ENCODE measurements at places on chromosomes 4 and X.
A peak's percentile ranks its signal among the peaks of the same experiment; 100 is the strongest.

- no peak for DNase-seq
Measured at GRCh38 chr4:136664988-136665387, 867.3 kb downstream of the PCDH18 start.

DNA sequence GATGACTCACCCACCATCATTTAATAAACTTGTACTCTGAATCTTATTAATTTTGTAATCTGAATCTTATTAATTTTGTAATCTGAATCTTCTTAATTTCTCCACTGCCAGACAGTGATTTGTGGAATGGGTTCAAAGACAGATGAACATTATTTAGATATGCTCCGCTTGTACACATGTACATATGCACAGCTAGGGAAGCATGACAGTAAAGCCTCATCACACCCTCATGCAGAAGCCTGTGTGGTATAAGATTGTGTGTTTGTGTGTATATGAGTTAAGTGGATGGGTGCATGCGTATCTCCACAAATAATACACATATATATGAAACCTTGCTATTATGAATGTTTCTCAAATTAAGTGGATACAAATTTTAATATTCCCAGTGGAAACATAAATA lies 318.5 kb upstream of the SFRP2 start:
- DNase-seq, result no peak

DNA sequence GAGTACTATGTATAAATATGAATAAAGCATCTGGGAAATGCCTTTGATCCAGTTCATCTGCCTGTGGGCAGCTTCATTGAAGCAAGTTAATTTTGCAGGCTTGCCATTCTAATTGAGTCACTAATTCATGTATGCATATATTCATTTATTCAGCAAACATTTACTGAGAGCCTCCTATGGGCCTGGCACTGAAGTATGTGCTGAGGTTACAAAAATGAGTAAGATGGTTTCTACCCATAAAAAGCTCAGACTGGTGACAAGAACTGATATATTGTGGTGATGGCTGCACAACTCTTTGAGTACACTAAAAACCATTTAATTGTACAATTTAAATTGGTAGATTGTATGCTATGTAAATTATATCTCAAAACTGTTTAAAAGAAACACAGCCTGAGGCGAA lies 1.1 kb upstream of the MRPL1 start:
- no peak for DNase-seq

DNA sequence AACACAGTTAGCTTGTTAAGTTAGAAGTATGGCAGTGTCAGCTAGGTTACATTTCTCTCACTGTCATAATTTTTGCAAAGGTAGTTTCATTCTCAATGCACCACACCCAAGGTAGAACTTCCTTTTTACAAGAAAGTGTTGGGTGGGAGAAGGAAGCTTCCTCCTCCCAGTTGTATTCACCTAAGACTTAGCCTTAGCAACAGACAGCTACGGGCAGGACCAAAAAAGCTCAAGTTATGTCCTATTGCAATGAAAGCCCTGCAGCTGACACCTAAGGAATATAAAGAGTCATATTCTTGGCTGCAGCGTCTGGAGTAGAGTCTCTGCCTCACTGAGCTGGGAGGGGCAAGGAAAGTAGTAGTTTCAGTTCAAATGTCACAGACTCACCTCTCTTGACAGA lies 25.1 kb upstream of the PRDM8 start:
- no peak for DNase-seq

- DNase-seq, result peak; percentile 30
Measured at GRCh38 chr4:7964890-7965662, 25.4 kb upstream of the AFAP1 start.

- DNase-seq, result peak; percentile 44
Measured at GRCh38 chrX:110167952-110168451, 149.9 kb downstream of the AMMECR1 start.

DNA sequence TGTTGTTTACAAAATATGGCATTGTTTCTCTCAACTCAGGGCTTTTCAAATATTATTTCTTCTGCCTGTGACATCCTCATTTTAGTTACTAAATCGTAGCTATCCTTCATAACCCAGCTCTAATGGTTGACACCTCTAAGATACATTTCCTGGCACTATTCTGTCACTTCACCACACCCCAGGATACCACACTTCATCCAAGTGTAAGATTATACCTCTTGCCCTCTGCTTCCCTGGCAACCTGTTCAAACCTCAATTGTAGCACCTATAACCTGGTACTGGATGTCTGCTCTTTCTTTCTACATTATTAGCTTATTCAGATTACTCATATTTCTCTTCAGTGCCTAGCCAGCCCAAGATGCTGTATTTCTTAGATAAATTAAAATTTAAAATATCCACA lies 175.7 kb upstream of the SPIN4 start:
- no peak for DNase-seq

- no peak for DNase-seq
Measured at GRCh38 chrX:115029869-115030570, 12.6 kb upstream of the IL13RA2 start.

DNA sequence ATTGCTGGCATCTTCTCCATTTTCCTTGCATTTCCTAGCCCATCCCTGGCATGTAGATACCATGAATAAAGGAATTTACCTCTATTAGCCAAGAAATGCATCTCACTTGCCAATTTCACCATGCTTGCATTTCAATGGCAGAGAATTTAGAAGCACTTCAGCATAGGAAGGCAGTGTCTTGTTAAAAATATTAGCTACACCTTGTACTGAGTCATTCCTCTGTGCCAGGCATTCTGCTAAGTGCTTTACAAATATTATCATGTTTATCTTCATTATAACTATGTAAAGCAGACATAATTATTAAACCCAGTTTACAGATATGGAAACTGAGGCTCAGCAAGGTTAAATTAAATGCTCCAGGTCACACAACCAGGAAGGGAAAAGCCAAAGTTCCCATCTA lies 138.2 kb downstream of the NPNT start:
- no peak for DNase-seq

- DNase-seq, result no peak
Measured at GRCh38 chr4:95124906-95125504, 367.2 kb downstream of the BMPR1B start.

DNA sequence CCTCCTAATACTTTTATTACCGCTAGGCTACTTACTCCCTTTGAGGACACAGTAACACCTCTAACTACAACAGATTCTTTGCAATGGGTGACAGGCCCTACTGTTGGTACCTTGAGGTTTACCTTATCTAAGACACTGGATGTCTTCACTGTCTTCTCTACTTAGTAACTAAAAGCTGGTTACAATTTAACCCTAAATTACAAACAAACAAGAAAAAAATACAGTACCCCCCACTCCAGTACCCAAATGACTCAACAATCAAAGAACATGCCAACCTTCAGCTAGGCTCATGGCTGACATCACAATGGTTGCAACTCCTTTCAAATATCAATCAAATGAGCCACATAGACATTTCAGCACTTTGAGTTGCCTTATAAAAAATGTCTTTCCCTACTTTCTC lies 198.0 kb downstream of the GUCY2F start:
- DNase-seq, result no peak

GRCh38 chr4:182975806-182976205 lies 58.6 kb upstream of the DCTD start:
- DNase-seq, result no peak

- DNase-seq, result no peak
Measured at GRCh38 chr4:60581919-60582536, 618.1 kb upstream of the ADGRL3 start.

GRCh38 chrX:41301438-41301824 lies 32.5 kb upstream of the DDX3X start:
- DNase-seq, result no peak

- DNase-seq, result no peak
Measured at GRCh38 chr4:151658959-151659600, 101.7 kb downstream of the GATB start.

GRCh38 chr4:141410839-141411238 lies 190.1 kb downstream of the ZNF330 start:
- no peak for DNase-seq

DNA sequence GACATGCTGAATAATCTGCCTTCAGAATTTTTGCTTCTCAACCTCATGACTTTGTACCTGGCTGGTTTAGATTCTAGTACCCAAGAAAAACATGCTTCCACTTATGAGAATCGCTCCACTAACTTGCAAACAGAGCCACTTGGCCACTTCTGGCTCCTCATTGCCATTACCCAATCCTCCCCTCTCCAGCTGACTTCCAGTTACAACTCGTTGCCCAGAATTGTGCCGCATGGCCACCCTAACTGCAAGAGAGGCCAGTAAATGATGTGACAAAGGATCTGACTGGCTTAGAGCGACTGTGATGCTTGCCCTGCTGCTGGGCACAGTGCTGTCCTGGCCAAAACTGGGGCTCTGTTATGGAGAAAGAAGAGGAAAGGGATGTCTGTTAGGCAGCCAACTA lies 4.0 kb upstream of the DKC1 start:
- DNase-seq, result no peak

DNA sequence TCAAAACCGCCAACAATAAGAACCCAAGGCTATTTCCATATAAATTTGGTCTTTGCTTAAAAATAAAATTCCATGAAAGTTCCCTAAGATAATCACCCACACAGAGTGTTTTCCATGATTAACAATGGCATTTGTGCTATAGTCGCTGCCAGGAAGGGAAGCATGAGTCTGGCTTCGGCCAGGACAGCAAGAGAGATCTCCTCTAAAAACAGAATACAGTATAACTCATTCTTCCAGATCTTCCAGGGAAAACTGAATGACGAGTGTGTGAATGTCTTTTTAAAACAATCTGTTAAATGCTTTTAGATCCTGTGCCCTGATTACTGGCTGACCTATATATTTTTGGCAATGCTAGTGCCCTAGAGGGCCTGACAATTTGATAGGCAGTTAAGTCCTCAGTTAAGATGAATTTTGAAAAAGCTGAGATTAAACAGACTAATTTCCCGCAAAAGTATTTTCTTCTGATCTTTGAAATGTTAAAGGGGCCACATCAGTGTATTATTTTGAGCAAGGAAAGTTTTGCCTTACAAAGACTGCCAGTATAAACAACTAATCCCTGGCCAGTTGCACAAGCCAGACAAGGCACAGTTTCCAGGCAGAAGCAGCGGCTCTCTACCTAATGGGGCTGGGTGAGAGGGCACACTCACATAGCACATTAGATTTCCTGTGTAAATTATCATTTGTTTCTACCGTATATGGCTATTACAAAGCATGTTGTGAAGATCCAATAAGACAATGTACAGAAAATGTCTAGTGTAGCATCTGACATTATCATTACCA lies 127.3 kb downstream of the DCHS2 start:
- DNase-seq, result no peak

- DNase-seq, result no peak
Measured at GRCh38 chr4:82362565-82362964, 11.2 kb downstream of the HNRNPD start.

GRCh38 chr4:98612318-98613250 lies 45.8 kb downstream of the TSPAN5 start:
- DNase-seq, result no peak

DNA sequence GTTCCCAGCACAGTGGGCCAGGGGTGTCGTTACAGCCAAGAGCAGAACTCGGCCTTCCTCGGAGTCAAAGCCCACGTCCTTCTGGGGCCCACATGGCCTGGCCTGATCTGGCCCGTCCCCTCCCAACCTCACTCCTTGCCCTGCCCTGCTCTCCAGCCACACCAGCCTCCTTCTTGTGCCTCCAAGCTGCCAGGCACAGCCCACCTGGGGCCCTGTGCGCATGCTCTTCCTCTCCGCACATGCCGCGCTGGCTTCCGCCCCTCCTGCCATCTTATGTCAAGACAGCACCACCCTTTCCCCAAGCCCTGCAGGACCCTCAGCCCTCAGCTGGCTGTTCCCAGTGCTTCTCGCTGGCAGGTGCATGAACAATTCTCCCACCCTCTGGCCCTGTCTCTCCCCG lies 6.8 kb downstream of the HAUS7 start:
- DNase-seq, result no peak

GRCh38 chrX:14344172-14344940 lies 185.0 kb upstream of the GLRA2 start:
- DNase-seq, result no peak

- no peak for DNase-seq
Measured at GRCh38 chr4:76802236-76803021, 95.5 kb downstream of the SOWAHB start.

DNA sequence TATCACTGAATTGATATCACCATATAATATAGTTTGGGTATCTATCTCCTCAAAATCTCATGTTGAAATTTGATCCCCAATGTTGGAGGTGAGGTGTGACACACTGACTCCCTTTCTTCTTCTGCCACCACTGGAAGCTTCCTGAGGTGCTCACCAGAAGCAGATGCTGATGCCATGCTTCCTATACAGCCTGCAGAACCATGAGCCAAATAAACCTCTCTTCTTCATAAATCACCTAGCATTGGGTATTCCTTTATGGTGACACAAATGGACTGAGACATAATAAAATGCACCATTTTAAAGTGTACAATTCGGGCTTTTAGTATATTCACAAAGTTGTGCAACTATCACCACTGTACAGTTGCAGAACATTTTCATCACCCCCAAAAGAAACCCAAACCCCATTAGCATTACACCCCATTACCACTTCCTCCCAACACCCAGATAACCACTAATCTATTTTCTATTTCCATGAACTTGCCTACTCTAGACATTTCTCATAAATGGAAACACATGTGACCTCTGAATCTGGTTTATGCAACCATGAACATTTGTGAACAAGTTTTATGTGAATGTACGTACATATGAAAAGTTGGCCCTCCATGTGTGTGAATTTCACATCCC lies 148.9 kb downstream of the OPHN1 start:
- no peak for DNase-seq

- DNase-seq, result no peak
Measured at GRCh38 chr4:164997324-164997723, 19.9 kb upstream of the TRIM61 start.

- no peak for DNase-seq
Measured at GRCh38 chr4:52172166-52172565, 121.1 kb downstream of the SPATA18 start.

GRCh38 chr4:143285696-143286437 lies 50.8 kb upstream of the GAB1 start:
- no peak for DNase-seq

- no peak for DNase-seq
Measured at GRCh38 chr4:31294655-31295480, 574.7 kb downstream of the PCDH7 start.

- DNase-seq, result no peak
Measured at GRCh38 chr4:184489771-184490170, 15.4 kb upstream of the IRF2 start.

DNA sequence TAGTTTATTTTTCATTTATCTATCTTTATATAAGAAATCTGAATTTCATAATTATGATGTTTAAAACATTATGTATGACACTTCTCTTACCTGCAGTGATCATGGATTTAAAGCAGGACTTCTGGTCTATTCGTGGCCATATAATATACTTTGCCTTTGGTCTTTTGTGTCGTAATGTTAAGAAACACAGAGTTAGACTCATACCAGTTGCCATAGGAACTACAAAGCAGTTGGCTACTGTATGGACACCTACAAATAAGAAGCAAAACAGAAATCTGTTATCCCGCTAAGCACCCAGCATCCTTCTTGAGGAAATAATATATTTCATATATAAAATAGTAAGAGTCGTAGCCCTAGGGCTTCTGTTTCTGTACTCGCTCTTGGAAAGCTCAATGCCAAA lies 4.3 kb downstream of the SEPSECS start:
- no peak for DNase-seq

- DNase-seq, result no peak
Measured at GRCh38 chr4:159175989-159176375, 73.1 kb downstream of the RAPGEF2 start.

All from activated CD4-positive, alpha-beta T cell treated with anti-CD3 and anti-CD28 coated beads, Interleukin-2, amount 50 U/mL, for 1 hour (primary cell).